Stimulated activated naive CD4-positive, alpha-beta T cell (primary cell): ENCODE measurements at places on chromosomes 1 and 21.

- DNase-seq = no peak
Observed at GRCh38 chr1:241924080-241924808, 33.3 kb upstream of the BECN2 start.

DNA sequence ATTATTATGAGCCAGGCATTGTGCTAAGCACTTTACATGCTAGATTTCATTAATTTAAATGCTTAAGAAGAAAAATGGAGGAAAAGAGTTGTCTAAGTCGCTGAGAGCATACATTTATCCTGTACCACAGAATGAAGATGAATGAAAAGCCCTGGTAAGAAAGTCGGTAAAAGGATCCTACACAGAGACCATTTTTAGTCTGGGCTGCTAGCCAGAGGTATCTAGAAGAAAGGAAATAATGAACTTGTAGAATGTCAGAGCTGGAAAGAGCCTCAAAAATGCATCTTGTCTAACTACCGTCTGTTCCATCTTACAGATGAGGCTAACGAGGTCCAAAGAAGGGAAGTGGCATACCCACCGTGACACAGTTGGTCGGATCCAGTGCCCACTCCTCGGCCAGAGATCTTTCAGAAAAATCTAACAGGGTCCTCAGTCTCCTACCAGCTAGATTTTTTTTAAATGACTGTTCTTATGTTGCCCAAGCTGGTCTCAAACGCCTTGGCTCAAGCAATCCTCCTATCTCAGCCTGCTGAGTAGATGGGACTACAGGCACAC is 12.2 kb upstream of the TNR start:
- DNase-seq = no peak

- DNase-seq = no peak
Observed at GRCh38 chr1:25893116-25893515, 13.1 kb downstream of the STMN1 start.

GRCh38 chr1:248800459-248800858 is 25.3 kb downstream of the SH3BP5L start:
- DNase-seq = no peak

- DNase-seq = no peak
Observed at GRCh38 chr1:210792250-210793102, 341.5 kb downstream of the KCNH1 start.

- no peak for DNase-seq
Observed at GRCh38 chr21:31022306-31022705, 16.0 kb downstream of the KRTAP19-8 start.
